ENCODE measurements at places on chromosomes 1 and 21. TPM values are rescaled to one million over a fixed set of nuclear protein-coding genes. Genes with fewer than 3 reads are reported as not detected.

SIK1 gene
- 22.8 TPM for total RNA-seq

HCRTR1 gene
- not detected for total RNA-seq

FCRL5 gene
- total RNA-seq, result not detected

PPIAL4G gene
- not detected for total RNA-seq

RIMKLA gene
- total RNA-seq, result 0.27 TPM
